ENCODE measurements at places on chromosomes 2 and 18. TPM values are rescaled to one million over a fixed set of nuclear protein-coding genes. Genes with fewer than 3 reads are reported as not detected.

The POTEC gene
- under 0.01 TPM for total RNA-seq

The PRSS56 gene
- total RNA-seq: not detected

The ZSCAN30 gene
- 13.8 TPM for total RNA-seq

The MARCHF4 gene
- total RNA-seq: 3.3 TPM

The SLC9A4 gene
- not detected for total RNA-seq

The TMBIM1 gene
- 124 TPM for total RNA-seq

The ALK gene
- not detected for total RNA-seq

The RAB17 gene
- 0.19 TPM for total RNA-seq

The ARMC9 gene
- total RNA-seq: 44.8 TPM

The ARHGEF4 gene
- total RNA-seq: 0.58 TPM

The REG1B gene
- total RNA-seq: not detected

The KCNK3 gene
- 0.38 TPM for total RNA-seq

The RAPGEF4 gene
- total RNA-seq: 9.6 TPM

The CXCR1 gene
- total RNA-seq: not detected

The FEV gene
- total RNA-seq: not detected

The SDC1 gene
- 14.4 TPM for total RNA-seq

The LIMS2 gene
- total RNA-seq: 4.8 TPM

The NETO1 gene
- total RNA-seq: not detected

The PLEKHH2 gene
- 11.6 TPM for total RNA-seq

The TDRD15 gene
- not detected for total RNA-seq

The TUBA3E gene
- not detected for total RNA-seq

The FABP1 gene
- not detected for total RNA-seq

The LYPD6B gene
- 0.56 TPM for total RNA-seq

The CTDP1 gene
- 21.1 TPM for total RNA-seq

The TCF4 gene
- total RNA-seq: 89.6 TPM

The RSAD2 gene
- 0.85 TPM for total RNA-seq

The FAM228A gene
- total RNA-seq: 0.85 TPM

The ANO7 gene
- total RNA-seq: 0.85 TPM

The CD8B gene
- total RNA-seq: not detected

The HOXD8 gene
- total RNA-seq: 0.85 TPM

The SMAD7 gene
- total RNA-seq: 40.1 TPM

The TANC1 gene
- 24.8 TPM for total RNA-seq

Measured in regular cardiac myocyte (primary cell).